ENCODE measurements at places on chromosomes 3 and 15. TPM values are rescaled to one million over a fixed set of nuclear protein-coding genes. Genes with fewer than 3 reads are reported as not detected.

The ACAN gene
- polyA plus RNA-seq = 2.4 TPM

The DISP2 gene
- 3.0 TPM for polyA plus RNA-seq

The CCDC9B gene
- polyA plus RNA-seq = 20.4 TPM

The IL17RD gene
- polyA plus RNA-seq = 27.9 TPM

The RFT1 gene
- 36.8 TPM for polyA plus RNA-seq

The GOLGA6B gene
- 8.6 TPM for polyA plus RNA-seq

The ACP3 gene
- polyA plus RNA-seq = 2.6 TPM

The SNRPN gene
- polyA plus RNA-seq = 127 TPM

The SLC6A1 gene
- polyA plus RNA-seq = 14.4 TPM
